ENCODE measurements at places on chromosomes 1 and 21.

DNA sequence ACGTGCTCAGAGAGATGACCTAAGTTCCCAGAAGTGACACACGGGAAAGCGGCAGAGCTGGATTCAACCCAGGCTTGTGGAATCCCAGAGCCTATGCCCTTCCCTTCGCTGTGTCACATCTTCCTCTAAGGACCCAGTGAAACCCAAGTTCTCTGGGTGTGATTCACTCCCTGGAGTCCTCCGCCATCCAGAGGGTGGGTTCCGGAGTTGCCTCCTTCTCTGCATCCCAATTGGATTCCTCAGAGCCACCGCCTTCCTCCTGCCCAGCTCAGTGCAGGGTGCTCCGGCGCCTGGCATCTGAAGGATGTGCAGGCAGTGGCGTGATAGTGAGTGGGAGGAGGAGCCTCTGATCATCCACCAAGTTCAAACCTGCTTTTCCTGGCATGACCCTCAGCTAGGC lies 20.7 kb upstream of the RCC2 start:
- DNase-seq: no peak

- DNase-seq: peak; percentile 70
These were observed 21.1 kb downstream of the KIF17 start for GRCh38 chr1:20696397-20697333.

- no peak for DNase-seq
These were observed 185.0 kb downstream of the DNAH14 start for GRCh38 chr1:225114354-225114990.

DNA sequence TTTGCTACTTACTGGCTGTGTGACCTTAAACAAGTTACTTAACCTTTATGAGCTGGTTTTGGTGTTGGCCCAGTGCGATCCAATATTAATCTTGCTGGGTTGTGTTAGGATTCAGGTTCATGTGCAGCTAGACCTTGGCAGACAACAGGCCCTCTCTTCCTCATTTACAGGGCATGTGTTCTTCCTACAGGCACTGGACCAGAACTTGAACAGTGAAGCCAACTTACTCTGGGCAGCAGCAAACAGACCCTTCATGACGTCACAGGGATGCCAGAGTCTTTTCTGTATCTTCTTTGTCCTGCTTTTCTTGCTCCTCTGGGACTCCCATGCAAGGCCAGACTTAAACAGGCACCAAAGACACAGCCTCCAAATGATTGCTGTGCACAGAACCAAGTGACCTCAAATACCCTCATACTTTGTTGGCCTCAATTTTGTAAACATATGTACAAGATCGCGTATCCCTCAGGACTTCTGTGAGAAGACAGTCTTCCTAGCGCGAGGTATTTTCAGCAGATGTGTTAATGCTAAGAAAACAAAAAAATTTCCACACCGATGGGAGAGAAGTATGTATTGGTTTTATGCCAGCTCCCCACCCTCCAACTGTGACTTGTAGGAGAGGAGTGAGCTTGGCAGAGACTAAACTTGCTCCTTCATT lies 73.7 kb downstream of the URB2 start:
- DNase-seq: no peak

- DNase-seq: no peak
These were observed 86.7 kb downstream of the C1orf94 start for GRCh38 chr1:34263406-34263805.

GRCh38 chr1:117512728-117513321 lies 93.0 kb upstream of the TENT5C start:
- no peak for DNase-seq

DNA sequence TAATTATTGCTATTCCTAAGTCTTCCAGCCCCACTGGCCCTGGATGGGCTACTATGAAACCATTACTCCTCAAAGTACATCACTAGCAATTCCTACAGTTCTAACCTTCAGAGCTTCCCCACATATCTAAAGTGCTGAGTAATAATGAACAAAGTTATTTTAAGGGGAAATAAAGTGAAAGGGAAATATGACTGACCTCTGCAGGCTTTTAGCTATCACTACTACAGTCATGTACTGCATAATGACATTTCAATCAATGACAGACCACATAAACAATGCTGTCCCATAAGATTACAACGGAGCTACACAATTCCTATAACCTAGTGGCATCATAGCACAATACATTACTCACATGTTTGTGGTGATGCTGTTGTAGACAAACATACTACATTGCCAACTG lies 32.5 kb upstream of the ASPM start:
- DNase-seq: no peak

DNA sequence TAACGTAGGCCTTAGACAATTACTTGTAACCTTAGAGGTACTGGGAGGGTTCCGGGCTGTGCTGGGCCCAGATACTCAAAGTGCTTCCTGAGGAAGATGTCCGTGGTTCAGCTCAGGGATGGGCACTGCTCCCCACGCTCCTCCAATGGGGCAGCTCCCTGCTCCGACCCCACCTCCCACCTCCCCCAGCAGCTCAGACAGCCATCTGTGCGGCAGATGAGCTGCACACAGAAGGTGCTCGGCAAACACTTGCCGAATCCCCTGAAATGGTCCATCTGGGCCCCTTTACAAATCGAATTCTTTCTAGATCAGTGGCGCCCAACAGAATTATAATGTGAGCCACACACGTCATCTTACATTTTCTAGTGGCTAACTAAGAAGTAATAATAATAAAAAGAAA lies 242.4 kb upstream of the RAB4A start:
- DNase-seq: peak; percentile 53

- DNase-seq: no peak
These were observed 188.2 kb downstream of the HHAT start for GRCh38 chr1:210516697-210517459.

GRCh38 chr1:2049225-2049717 lies 940 bp upstream of the PRKCZ start:
- no peak for DNase-seq

DNA sequence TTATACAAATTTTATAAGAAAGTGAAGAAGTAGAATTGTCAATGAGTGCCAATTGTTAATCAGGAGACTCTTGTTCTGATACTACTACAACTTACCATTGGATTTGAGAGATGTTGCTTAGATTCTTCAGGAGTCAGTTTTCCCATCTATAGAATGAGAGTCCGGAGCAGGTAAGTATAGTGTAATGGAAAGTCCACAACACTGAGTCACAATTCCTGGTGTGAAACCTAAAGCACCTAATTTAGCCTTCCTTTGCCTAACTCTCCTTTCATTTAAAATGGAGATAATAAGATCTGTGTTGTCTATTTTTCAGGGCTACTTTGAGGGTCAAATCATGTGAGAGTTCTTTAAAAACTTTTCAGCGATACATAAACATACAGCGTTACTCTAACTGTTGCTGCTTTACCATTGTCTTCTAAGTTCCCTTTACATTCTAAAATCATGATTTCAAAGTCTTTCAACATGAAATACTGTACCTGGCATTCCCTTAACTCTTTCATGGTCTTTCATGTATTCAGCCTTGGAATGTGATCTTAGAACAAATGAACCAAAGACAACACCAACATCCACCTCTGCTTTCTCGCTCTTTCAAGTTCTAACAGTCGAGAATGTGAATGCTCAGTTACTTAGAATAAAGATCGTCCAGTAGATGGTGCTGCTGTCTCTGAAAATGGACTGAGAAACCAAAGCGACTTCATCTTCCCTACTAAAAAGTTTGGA lies 90.9 kb downstream of the SLC30A10 start:
- DNase-seq: peak; percentile 40

GRCh38 chr1:219876798-219877209 lies 51.6 kb downstream of the SLC30A10 start:
- DNase-seq: no peak

DNA sequence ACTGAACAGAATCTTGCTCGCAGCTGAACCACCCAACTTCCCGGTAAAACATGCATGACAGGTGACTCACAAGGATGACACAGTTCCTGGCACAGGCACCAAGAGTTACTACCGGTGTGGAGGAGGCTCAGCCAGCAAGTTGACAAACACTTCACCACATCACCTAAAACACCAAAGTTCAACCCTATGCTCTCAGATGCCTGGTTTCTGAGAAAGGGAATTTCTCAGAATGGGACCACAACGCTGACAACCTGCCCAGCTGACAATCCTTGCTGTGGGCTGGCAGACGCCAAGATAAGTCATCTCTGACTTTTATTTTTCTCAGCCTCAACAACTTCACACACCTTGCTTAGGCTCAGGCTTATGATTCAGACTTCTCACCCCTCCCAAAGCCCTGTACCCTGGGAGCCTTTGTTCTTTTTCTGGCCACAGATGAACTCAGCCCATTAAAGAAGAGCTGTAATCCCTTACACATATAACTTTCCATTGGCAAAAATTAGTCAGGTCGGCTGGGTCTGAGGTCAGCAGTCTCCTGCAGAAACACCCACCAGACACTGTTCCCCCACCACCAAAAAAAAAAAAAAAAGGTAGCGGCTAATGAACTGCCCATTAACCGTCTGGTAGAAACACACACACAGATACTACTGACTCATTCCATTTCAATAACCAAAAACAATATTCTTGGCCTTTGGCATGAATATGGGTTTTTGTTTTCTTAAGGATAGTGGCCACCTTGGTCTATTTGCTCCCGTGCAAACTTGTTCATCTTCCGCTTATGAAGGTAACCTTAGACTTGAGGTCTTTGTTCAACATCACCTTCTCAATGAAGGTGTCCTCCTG lies 10.8 kb upstream of the TIAM1 start:
- no peak for DNase-seq

GRCh38 chr1:3805038-3805437 lies 8.7 kb upstream of the LRRC47 start:
- no peak for DNase-seq

DNA sequence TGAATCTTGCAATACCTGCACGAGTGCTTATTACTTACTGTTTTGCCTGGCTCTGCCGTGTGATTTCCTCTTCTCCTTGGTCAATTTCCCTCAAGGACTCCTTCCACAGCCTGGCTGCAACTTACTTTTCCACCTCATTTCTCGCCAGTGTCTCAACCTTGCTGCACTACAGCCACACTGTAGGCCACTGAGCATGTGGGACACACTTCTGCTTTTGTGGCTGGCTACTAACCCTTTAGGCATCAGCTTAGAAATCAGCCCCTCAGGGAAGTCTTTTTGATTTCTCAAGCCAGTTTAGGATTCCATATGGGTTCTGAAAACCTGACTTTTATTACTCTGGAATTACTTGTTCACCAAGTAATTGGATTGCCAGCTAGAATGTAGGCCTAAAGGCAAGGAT lies 5.2 kb upstream of the DMRTB1 start:
- DNase-seq: no peak

DNA sequence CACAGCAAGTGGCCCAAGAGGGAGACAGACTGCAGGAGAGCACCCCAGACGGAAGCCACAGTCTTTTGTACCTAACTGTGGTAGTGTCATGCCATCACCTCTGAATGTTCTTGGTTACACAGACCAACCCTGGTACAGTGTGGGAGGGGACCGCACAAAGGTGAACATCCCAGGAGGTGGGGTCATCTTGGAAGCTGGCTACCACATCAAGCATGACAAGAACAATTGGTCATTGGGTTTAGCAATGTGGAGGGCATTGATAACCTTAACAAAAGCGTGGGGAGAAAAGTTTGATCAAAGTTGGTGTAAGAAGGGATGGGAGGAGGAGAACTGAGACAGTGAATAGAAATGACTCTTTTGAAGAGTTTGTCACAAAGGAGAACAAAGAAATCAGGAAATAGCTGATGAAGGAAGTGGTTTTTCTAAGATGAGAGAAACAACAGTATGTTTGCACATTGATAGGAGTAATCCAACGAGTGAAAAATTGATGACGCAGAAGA lies 87.1 kb upstream of the CACNA1E start:
- DNase-seq: no peak

DNA sequence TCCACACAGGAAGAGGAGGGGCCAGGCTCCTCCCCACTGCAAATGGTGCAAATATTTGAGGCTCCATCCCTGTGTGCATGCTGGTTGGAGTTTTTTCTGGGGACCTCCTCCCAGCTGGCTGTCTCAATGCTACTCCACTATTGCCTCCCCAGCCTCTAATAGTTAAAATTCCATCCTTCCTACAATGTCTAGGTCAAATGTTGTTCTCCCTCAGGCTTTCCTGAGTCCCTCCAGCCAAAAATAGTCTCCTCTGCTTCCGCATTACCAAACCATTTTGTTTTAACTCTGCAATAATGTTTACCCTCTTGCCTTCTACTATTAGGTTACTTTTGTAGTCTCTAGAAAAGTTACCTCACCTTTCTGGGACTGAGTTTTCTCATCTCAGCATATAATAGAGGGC lies 29.6 kb upstream of the FMO1 start:
- DNase-seq: no peak

DNA sequence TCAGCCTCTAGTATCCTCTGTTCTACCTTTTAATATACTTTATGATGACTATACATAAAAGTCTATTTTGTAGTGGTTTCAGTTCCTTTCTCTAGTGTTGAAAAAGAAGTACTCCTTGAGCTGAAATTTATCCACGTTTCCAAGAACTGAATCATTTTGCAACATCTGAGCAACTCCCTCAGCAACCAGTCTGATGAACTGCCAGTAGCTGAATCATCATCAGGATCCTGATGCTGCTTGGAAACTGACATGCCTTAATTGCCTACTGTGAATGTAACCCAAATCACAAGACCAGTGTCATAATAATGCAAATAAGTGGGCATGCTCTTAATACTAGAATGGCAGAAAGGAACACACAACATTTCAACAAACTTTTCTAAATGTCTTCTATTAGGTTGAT lies 103.3 kb downstream of the CYYR1 start:
- no peak for DNase-seq

DNA sequence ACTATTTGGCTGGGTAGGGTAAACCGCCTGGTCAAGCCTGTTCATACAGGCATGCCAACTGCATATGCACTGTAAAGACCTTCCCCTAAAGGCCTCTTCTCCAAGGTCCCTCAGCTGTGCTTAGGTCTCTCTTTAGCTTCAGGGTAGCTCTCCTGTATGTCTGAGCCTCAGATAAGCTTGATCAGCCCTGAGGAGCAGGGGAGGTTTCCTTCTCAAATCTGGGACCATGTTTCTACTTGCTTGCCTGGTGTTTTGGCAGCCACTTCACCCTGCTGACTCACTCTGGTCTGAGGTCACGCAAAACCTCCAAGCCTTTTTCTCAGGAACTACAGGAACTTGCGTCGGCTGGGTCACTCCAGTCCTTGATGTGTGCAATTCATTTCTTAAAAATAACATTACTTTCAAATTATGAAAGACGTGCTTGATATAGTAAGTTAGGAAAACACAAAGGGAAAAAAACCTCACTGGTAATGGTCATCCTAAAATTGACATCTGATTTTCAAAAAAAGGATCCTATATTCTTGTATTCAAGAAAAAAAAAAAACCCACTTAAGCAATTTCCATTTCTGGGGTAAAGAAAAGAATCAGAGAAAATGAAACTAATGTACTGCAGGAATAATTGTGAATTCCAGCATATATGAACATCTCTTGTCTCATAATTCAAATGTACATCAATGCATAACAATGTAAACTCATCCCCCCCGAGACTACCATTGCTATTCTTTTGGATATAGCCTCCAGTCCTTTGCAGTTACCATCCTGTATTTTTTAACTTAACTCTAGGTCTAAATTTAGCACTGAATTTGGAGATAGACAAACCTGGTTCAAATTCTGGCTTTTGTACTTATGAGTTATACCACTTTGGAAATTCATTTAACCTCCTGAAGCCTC lies 24.8 kb upstream of the RNF19B start:
- DNase-seq: no peak

Measured in D721Med (cell line).